ENCODE measurements at places on chromosomes 7 and 10. TPM values are rescaled to one million over a fixed set of nuclear protein-coding genes. Genes with fewer than 3 reads are reported as not detected.

The FAM20C gene
- total RNA-seq: 10.0 TPM

DNA sequence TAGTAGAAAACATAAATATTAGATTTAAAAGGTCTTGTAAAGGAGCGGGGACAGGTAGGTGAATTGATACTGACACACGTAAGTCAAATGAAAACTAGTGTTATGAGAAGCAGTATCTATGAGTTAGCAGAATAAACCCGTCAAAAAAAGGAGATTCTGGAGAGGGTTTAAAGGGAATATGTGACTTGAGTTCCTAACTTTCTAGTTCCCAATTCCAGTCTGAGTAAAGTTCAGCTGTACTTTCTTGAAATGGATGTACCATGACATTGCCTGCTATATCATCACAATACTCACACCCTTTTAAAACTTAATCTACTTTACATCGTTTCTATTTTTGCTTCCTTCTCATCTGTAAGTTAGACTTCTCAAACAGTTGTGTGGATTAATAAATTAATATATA lies 122.2 kb downstream of the NRBF2 start:
- no peaks in the 10 kb centered on the region for H3K27me3 ChIP-seq
- no peak overlapping the region for H3K4me3 ChIP-seq
- no peak for DNase-seq
- H3K4me1 ChIP-seq: peaks cover 4% of the 10 kb centered on the region
- peaks cover 7% of the 10 kb centered on the region for H3K36me3 ChIP-seq

- H3K4me1 ChIP-seq: no peaks in the 10 kb centered on the region
- no peaks in the 10 kb centered on the region for H3K36me3 ChIP-seq
- H3K27me3 ChIP-seq: no peaks in the 10 kb centered on the region
- H3K27ac ChIP-seq: no peak overlapping the region
- no peak overlapping the region for H3K4me3 ChIP-seq
- no peak for DNase-seq
Observed at GRCh38 chr10:76665029-76665428, 972.6 kb downstream of the KCNMA1 start.

DNA sequence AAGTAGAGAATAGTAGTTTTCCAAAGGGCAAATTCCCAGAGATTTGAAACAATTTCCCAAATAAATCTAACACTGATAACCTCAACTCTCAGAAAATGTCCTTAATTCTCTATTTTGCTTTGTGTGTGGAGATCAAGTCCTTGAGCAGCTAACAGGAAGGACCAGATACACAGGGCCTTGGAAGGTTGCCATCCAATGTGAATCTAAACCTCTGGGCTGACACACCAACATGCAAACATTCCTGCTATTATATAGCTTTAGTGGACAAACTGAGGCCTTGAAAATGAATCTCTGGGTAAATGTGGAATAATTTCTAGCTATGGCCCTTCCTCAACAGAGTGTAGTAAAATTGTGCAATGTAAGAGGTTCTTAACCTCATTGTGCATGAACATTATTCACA lies 44.1 kb upstream of the PARD3 start:
- no peak overlapping the region for H3K27ac ChIP-seq
- no peak overlapping the region for H3K4me3 ChIP-seq
- H3K4me1 ChIP-seq: peaks cover 2% of the 10 kb centered on the region
- DNase-seq: no peak
- H3K36me3 ChIP-seq: no peaks in the 10 kb centered on the region
- peaks cover 2% of the 10 kb centered on the region for H3K27me3 ChIP-seq

GRCh38 chr7:30278849-30279652 lies 5.3 kb upstream of the ZNRF2 start:
- no peaks in the 10 kb centered on the region for H3K36me3 ChIP-seq
- no peak overlapping the region for H3K27ac ChIP-seq
- no peaks in the 10 kb centered on the region for H3K27me3 ChIP-seq
- no peak overlapping the region for H3K4me3 ChIP-seq

The CD36 gene
- total RNA-seq: 2.6 TPM

The MBL2 gene
- total RNA-seq: not detected

The CH25H gene
- 0.22 TPM for total RNA-seq

The CALCR gene
- 5.4 TPM for total RNA-seq

- H3K27ac ChIP-seq: no peak overlapping the region
- H3K36me3 ChIP-seq: peaks cover 4% of the 10 kb centered on the region
- no peaks in the 10 kb centered on the region for H3K4me1 ChIP-seq
- no peaks in the 10 kb centered on the region for H3K27me3 ChIP-seq
- no peak overlapping the region for H3K4me3 ChIP-seq
- no peak for DNase-seq
Observed at GRCh38 chr7:42023262-42023661, 213.7 kb downstream of the GLI3 start.

- H3K4me1 ChIP-seq: no peaks in the 10 kb centered on the region
- no peaks in the 10 kb centered on the region for H3K27me3 ChIP-seq
- DNase-seq: no peak
- no peak overlapping the region for H3K4me3 ChIP-seq
Observed at GRCh38 chr10:120076996-120077706, 184.6 kb downstream of the SEC23IP start.

- H3K27me3 ChIP-seq: no peaks in the 10 kb centered on the region
- H3K4me1 ChIP-seq: no peaks in the 10 kb centered on the region
- H3K4me3 ChIP-seq: no peak overlapping the region
- DNase-seq: no peak
- no peak overlapping the region for H3K27ac ChIP-seq
Observed at GRCh38 chr10:51986516-51986915, 287.1 kb upstream of the CSTF2T start.

DNA sequence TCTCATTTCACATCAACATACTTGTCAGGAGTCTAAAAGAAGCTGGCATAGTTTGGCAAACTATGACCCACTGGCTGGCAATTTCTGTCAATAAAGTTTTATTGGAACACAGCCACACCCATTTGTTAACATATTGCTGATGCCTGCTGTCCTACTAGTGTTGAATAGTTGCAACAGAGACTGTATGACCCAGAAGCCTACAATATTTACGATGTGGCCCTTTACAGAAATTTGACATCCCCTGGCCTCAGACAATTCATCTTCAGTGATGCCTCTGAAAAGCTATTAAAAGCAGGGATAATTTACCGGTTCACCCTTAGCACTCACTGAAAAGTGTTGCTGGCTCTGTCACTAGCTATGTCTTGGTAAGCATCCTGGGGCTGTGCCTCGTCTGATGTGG lies 155.2 kb downstream of the ARID5B start:
- H3K4me3 ChIP-seq: no peak overlapping the region
- peaks cover 31% of the 10 kb centered on the region for H3K4me1 ChIP-seq
- no peak for DNase-seq
- no peaks in the 10 kb centered on the region for H3K27me3 ChIP-seq
- H3K36me3 ChIP-seq: peaks cover 97% of the 10 kb centered on the region

- H3K36me3 ChIP-seq: no peaks in the 10 kb centered on the region
- H3K27me3 ChIP-seq: no peaks in the 10 kb centered on the region
- H3K27ac ChIP-seq: no peak overlapping the region
- DNase-seq: no peak
Observed at GRCh38 chr10:58282615-58283014, 13.7 kb downstream of the CISD1 start.

- DNase-seq: no peak
- peaks cover 2% of the 10 kb centered on the region for H3K27me3 ChIP-seq
- H3K36me3 ChIP-seq: no peaks in the 10 kb centered on the region
- H3K27ac ChIP-seq: no peak overlapping the region
- no peaks in the 10 kb centered on the region for H3K4me1 ChIP-seq
Observed at GRCh38 chr7:66609176-66609575, 19.5 kb upstream of the KCTD7 start.

The PLEKHA1 gene
- 30.9 TPM for total RNA-seq

The TDRD1 gene
- not detected for total RNA-seq

DNA sequence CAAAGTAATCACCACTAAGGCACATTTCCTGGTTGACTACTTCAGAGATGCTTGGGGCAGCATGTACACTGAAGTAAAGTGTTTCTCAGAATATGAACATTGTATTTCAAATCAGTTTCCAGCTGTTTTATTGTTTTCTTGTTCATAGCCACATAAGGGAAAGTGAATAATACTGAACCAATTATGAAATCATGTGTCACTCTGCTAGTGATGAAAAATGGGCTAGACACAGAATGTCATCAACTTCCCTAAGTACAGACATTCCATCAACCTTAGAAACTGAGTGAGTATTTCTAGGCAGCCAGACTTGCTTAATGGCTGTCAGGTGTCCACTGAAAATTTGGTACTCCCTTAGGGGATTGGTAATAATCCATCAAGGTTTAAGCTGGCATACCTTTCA lies 603.5 kb downstream of the ARL4A start:
- DNase-seq: peak; percentile 24
- H3K27me3 ChIP-seq: no peaks in the 10 kb centered on the region
- H3K27ac ChIP-seq: no peak overlapping the region
- no peaks in the 10 kb centered on the region for H3K4me1 ChIP-seq
- no peak overlapping the region for H3K4me3 ChIP-seq

GRCh38 chr10:13631594-13631993 lies 44.8 kb downstream of the PRPF18 start:
- H3K36me3 ChIP-seq: no peaks in the 10 kb centered on the region
- no peak overlapping the region for H3K4me3 ChIP-seq
- no peak for DNase-seq
- H3K27me3 ChIP-seq: no peaks in the 10 kb centered on the region
- no peak overlapping the region for H3K27ac ChIP-seq

The TMEM176A gene
- 0.31 TPM for total RNA-seq

The STYXL1 gene
- total RNA-seq: 45.3 TPM

The ANLN gene
- 11.4 TPM for total RNA-seq

The ADGRA1 gene
- not detected for total RNA-seq

GRCh38 chr7:66250711-66251110 lies 45.6 kb downstream of the TPST1 start:
- H3K4me3 ChIP-seq: no peak overlapping the region
- H3K27ac ChIP-seq: peak overlapping the region; percentile 83
- H3K4me1 ChIP-seq: peaks cover 14% of the 10 kb centered on the region
- H3K36me3 ChIP-seq: no peaks in the 10 kb centered on the region
- peak; percentile 98 for DNase-seq
- H3K27me3 ChIP-seq: no peaks in the 10 kb centered on the region

DNA sequence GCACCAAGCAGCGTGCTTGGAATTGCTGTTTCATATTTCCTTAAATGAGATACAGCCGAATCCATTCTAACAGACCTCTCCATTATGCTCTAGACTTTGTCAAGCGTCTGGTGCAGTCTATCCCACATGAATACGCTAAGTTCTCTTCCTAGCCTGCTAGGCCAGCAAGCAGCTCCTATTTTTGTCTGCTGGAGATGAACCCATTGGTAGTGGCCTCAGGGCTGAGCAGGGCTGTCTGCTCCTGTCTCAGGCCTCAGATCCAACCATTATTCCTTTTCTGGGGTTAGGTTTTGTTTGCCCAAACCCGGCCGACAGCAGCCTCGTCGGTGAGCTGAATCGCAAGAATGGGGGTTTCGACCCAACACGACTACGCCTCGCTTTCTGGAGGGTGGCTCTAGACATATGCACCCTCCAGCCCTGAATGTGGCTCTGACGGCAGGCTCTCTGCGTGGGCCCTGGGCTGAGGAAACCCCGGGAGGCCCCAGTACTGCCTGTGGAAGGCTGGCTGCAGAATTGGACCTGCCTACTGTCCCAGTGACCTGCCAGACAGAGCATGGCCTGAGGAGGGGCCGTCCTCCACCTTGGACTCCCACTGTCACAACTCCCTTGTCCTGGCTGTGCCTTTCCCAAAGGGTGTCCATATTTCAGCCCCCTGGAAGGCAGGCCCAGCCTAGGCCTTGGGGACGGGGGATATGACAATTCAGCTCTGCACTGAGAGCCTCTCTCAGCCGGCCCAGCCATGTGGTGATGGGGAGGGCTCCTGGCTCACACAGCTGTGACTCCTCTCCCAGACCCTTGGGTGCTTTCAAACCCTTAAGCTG lies 267.9 kb upstream of the TCERG1L start:
- no peaks in the 10 kb centered on the region for H3K4me1 ChIP-seq
- no peak overlapping the region for H3K4me3 ChIP-seq
- H3K36me3 ChIP-seq: no peaks in the 10 kb centered on the region
- no peak for DNase-seq
- no peak overlapping the region for H3K27ac ChIP-seq

The TMEM270 gene
- total RNA-seq: not detected

DNA sequence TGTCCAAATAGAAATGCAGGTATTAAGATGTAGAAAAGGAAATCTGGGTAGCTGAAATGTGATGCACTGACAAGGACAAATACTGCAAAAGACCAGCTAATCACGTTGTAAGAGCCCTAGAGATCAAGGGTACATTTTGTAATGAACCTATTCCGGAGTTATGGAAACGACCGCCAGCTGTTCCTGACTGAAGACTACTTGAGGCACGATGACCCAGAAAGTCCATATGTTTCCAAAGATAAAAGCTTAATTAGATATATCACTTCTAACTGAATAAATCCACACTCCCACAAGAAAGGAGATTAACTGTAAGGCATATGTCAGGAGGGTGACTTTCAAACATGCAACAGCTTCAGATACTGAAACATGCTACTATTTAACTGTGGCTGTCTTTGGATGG lies 253.5 kb downstream of the NSUN6 start:
- H3K36me3 ChIP-seq: no peaks in the 10 kb centered on the region
- H3K4me3 ChIP-seq: no peak overlapping the region
- DNase-seq: no peak
- H3K27ac ChIP-seq: no peak overlapping the region
- no peaks in the 10 kb centered on the region for H3K4me1 ChIP-seq

- no peak overlapping the region for H3K4me3 ChIP-seq
- no peaks in the 10 kb centered on the region for H3K27me3 ChIP-seq
- H3K27ac ChIP-seq: no peak overlapping the region
- H3K36me3 ChIP-seq: no peaks in the 10 kb centered on the region
- H3K4me1 ChIP-seq: peaks cover 9% of the 10 kb centered on the region
Observed at GRCh38 chr7:14751461-14751860, 151.1 kb downstream of the DGKB start.

- H3K4me1 ChIP-seq: no peaks in the 10 kb centered on the region
- H3K36me3 ChIP-seq: no peaks in the 10 kb centered on the region
- no peak overlapping the region for H3K27ac ChIP-seq
- H3K4me3 ChIP-seq: no peak overlapping the region
- H3K27me3 ChIP-seq: no peaks in the 10 kb centered on the region
- peak; percentile 51 for DNase-seq
Observed at GRCh38 chr10:107971411-107971810, 806.9 kb upstream of the SORCS1 start.

GRCh38 chr10:3774018-3774813 lies 10.8 kb downstream of the KLF6 start:
- H3K27me3 ChIP-seq: no peaks in the 10 kb centered on the region
- no peak overlapping the region for H3K4me3 ChIP-seq
- H3K4me1 ChIP-seq: peaks cover 42% of the 10 kb centered on the region
- peaks cover 28% of the 10 kb centered on the region for H3K36me3 ChIP-seq
- DNase-seq: peak; percentile 38

The CALML5 gene
- total RNA-seq: not detected
